ENCODE measurements at places on chromosomes 6 and 20. TPM values are rescaled to one million over a fixed set of nuclear protein-coding genes. Genes with fewer than 3 reads are reported as not detected.

DNA sequence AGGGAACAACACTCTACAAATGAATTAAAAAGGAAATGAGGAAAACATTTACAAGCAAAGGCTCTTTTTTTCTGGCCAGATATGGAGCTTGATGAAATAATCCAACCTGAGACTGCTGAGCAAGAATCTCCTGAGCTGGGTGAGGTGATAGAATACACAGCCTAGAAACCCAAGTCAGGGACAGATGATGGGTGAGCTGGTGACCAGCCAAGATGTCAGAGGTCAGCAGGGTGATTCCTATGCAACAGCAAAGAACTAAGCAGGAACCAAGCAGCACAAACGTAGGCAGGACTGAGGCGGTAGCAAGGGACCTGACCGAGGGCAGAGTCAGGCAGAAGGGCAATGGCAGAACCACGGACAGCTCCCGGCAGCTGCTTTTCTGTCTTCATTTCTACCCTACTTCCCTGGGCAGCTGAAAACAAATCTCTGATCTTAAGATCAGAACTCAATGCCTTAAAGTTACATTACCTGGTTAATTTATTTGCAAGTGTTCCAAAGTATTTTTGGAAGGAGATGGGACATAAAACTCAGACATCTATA lies 75.1 kb downstream of the CDC40 start:
- peaks cover 6% of the 10 kb centered on the region for H3K27me3 ChIP-seq
- no peak overlapping the region for H3K27ac ChIP-seq
- no peak overlapping the region for H3K4me3 ChIP-seq
- no peak for DNase-seq
- no peaks in the 10 kb centered on the region for H3K36me3 ChIP-seq
- no peaks in the 10 kb centered on the region for H3K4me1 ChIP-seq

DNA sequence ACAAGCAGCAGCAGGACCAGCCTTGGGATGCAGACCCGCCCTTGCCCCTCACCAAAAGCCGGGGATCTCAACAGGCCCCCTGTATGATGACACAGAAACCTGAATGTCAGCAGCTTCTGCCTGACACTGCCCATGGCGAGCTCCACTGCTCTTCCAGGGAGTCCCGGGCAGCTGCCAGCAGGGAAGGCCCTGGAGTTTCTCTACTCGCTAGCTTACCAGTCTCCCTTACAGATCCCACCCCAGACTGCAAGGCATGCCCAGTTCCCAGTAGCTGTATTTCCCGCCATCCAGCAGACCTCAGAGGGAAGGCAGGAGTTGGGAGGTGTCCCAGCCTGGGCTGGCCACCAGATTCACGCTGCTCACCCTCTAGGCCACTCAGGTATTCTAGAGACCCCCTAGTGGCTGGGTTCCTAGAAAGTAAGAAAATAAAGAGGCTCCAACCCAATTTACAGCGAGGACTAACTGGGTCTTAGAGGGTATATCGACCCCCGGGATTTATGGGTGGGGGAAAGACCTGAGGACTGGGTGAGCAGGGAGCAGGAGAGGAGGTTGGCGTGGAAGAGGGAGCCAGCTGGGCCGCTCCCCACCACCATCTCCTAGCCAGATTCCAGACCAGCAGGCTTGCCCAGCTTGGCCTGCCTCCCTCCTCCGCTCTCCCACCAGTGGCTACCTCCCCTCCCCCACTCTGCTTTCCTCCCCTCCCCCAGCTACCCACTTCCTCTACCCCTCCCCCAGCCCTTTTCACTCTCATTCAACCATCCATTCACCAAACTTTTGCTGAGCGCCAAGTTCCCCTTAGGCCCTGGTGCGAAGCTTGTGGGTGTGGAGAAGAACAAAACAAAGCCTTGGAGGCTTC lies 9.7 kb upstream of the HMGA1 start:
- peaks cover 63% of the 10 kb centered on the region for H3K4me1 ChIP-seq
- H3K27me3 ChIP-seq: no peaks in the 10 kb centered on the region
- no peaks in the 10 kb centered on the region for H3K36me3 ChIP-seq

HCK gene
- 183 TPM for total RNA-seq

GRCh38 chr20:20489054-20489453 lies 121.2 kb downstream of the INSM1 start:
- no peak overlapping the region for H3K27ac ChIP-seq
- H3K36me3 ChIP-seq: peaks cover 29% of the 10 kb centered on the region
- H3K4me1 ChIP-seq: peaks cover 23% of the 10 kb centered on the region

- H3K27me3 ChIP-seq: no peaks in the 10 kb centered on the region
- no peak for DNase-seq
- H3K4me1 ChIP-seq: no peaks in the 10 kb centered on the region
- H3K27ac ChIP-seq: no peak overlapping the region
These were observed 281.2 kb upstream of the JARID2 start for GRCh38 chr6:14964556-14965270.

DNA sequence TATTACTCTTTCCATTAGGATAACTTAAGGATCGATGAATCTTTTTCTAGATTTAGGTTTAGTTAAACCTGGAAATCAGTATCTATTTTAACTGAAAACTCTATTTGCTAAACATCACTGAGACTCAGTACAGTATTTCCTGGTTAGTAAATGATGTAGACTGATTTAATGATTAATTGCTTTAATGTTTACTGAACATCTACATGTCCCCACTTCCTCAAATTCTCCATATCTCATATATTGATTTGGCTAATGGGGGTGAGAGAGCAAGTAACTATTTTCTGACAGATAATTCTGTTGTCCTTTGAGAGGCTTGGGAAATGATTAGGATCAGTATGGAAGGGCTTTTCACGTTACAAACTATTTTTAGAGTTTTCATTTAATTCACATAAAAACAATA lies 10.3 kb downstream of the MKKS start:
- peaks cover 3% of the 10 kb centered on the region for H3K4me1 ChIP-seq
- DNase-seq: no peak
- no peaks in the 10 kb centered on the region for H3K27me3 ChIP-seq

GRCh38 chr6:165181951-165182414 lies 127.4 kb downstream of the C6orf118 start:
- no peak for DNase-seq
- H3K27ac ChIP-seq: no peak overlapping the region
- no peaks in the 10 kb centered on the region for H3K27me3 ChIP-seq
- no peaks in the 10 kb centered on the region for H3K36me3 ChIP-seq

DNA sequence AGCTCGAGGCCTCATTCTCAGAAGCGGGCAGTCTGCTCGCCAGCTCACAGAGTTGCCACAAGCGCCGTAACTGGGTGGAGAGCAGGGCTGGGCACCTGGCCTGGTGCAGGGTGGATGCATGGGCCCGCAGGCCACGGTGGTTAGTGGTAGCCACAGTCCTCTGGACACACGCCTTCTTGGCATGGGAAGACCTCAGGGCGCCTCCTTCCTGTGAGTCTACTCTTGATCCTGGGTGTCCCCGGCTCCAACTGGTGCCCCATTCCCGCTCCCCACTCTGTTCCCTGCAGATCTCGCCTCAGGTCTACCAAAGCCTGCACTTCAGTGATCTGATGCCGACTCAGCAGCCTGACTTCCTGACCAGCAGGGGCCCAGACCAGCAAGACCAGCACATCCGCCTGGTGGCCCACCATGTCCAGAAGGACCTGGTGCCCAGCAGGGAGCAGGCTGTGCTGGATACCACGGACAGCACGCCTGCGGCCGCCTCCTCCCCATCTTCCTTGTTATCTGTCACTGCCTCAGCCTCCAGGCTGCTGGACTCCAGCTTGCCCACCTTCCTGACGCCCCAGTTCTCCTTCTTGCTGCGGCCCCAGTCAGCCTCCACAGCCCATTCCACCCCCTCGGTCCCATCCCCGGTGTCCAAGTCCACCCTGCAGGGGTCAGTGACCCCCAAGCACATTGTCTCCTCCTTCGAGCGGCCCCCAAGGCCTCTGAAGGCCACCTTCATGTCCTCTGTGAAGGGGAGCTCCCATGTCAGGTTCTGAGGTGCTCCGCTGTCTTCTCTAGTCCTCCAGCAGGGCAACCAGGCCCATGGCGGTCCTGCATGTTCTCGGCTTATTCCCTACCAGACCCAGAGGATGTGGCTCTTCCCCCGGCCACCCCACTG lies 43.1 kb downstream of the SUN5 start:
- H3K27ac ChIP-seq: no peak overlapping the region
- DNase-seq: no peak
- peaks cover 3% of the 10 kb centered on the region for H3K27me3 ChIP-seq
- peaks cover 6% of the 10 kb centered on the region for H3K36me3 ChIP-seq

- H3K27me3 ChIP-seq: no peaks in the 10 kb centered on the region
- no peak overlapping the region for H3K27ac ChIP-seq
- H3K36me3 ChIP-seq: no peaks in the 10 kb centered on the region
- H3K4me1 ChIP-seq: no peaks in the 10 kb centered on the region
These were observed 1.3 kb downstream of the TDRD6 start for GRCh38 chr6:46688966-46689335.

- no peaks in the 10 kb centered on the region for H3K27me3 ChIP-seq
- no peak overlapping the region for H3K27ac ChIP-seq
- H3K4me3 ChIP-seq: no peak overlapping the region
- no peaks in the 10 kb centered on the region for H3K4me1 ChIP-seq
These were observed 3.0 kb upstream of the CDH26 start for GRCh38 chr20:59955131-59955796.

DNA sequence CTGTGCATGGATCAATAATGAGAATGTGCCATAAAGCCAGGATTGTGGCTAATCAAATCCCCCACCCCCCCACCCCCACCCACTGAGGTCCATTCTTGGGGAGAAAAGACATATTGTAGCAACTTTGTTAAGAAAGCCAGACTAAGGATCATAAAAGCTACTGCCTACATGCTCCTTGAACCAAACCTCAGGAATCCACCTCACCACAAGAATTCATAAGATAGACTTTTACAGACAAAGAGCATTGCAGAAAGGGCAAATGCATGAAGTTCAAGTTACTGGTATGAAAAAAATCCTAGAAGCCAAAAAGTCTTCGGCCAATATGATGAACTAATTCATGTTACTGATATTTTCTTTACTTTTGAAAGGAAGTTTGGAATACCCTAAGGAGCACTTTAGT lies 187.9 kb upstream of the ARID1B start:
- H3K4me3 ChIP-seq: no peak overlapping the region
- no peaks in the 10 kb centered on the region for H3K4me1 ChIP-seq
- H3K36me3 ChIP-seq: no peaks in the 10 kb centered on the region
- peaks cover 6% of the 10 kb centered on the region for H3K27me3 ChIP-seq
- DNase-seq: no peak

DNA sequence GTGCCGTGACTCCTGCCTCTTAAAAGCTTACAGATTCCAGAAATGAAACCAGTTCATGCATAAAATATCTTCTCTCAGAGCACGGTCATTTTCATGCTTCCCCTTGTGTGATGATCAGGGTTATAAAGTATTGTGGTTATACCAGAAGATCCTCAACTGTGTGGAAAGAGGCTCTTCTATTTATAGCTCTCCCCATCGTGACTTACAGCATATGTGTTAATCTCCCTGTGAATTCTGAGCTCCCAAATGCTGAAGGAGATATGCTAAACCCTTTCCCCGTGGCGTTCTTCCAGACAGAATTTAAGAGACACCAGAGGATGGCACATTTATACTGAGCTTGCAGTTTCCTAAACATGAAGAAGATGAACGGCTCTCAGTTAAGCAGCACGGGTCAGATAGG lies 158.8 kb downstream of the CDH26 start:
- H3K27me3 ChIP-seq: no peaks in the 10 kb centered on the region
- no peaks in the 10 kb centered on the region for H3K36me3 ChIP-seq
- no peak overlapping the region for H3K27ac ChIP-seq
- H3K4me1 ChIP-seq: no peaks in the 10 kb centered on the region
- H3K4me3 ChIP-seq: no peak overlapping the region

DNA sequence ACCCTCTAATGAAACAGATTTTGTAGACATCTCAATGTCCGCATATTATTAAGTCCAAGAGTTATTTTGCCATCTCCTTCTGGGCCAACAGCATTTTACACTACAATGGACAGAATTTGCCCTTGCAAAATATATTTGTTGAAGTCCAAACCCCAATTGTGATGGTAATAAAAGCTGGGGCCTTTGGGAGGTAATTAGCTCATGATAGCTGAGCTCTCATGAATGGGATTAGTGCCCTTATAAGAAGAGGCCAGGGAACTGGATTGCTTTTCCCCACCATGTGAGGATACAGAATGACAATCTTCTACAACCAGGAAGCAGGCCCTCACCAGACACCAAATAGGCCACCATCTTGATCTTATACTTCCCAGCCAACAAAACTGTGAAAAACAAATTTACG lies 44.9 kb upstream of the MTRF1L start:
- no peak overlapping the region for H3K27ac ChIP-seq
- no peaks in the 10 kb centered on the region for H3K27me3 ChIP-seq
- DNase-seq: no peak

DNA sequence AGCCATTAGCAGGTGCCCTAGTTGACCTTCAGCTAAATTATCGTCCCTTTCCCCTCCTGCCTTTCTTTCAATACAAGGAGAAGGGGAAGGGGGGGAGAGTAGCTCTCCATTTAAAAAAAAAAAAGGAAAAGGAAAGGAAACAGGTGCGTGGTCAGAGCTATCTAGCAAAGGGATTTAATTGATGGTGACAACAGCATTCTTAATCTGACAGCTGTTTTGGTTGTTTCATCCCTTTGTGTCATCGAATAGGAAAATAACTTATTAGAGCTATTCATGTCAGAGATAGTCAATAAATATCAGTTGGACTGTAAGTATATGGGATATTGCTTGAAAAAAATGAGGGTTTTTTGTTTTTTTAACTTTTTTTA lies 195.2 kb upstream of the SASH1 start:
- no peak overlapping the region for H3K4me3 ChIP-seq
- peaks cover 4% of the 10 kb centered on the region for H3K4me1 ChIP-seq
- no peaks in the 10 kb centered on the region for H3K36me3 ChIP-seq
- DNase-seq: no peak
- peaks cover 9% of the 10 kb centered on the region for H3K27me3 ChIP-seq
- no peak overlapping the region for H3K27ac ChIP-seq

TREM1 gene
- total RNA-seq: not detected

CDH26 gene
- 1.4 TPM for total RNA-seq

- no peak overlapping the region for H3K4me3 ChIP-seq
- DNase-seq: no peak
- H3K27ac ChIP-seq: no peak overlapping the region
These were observed 3.1 kb upstream of the CEBPB start for GRCh38 chr20:50187403-50188051.

- H3K27ac ChIP-seq: no peak overlapping the region
- no peaks in the 10 kb centered on the region for H3K27me3 ChIP-seq
- H3K36me3 ChIP-seq: peaks cover 68% of the 10 kb centered on the region
- no peak overlapping the region for H3K4me3 ChIP-seq
These were observed 108.5 kb downstream of the MAP3K4 start for GRCh38 chr6:161100072-161100471.

DNA sequence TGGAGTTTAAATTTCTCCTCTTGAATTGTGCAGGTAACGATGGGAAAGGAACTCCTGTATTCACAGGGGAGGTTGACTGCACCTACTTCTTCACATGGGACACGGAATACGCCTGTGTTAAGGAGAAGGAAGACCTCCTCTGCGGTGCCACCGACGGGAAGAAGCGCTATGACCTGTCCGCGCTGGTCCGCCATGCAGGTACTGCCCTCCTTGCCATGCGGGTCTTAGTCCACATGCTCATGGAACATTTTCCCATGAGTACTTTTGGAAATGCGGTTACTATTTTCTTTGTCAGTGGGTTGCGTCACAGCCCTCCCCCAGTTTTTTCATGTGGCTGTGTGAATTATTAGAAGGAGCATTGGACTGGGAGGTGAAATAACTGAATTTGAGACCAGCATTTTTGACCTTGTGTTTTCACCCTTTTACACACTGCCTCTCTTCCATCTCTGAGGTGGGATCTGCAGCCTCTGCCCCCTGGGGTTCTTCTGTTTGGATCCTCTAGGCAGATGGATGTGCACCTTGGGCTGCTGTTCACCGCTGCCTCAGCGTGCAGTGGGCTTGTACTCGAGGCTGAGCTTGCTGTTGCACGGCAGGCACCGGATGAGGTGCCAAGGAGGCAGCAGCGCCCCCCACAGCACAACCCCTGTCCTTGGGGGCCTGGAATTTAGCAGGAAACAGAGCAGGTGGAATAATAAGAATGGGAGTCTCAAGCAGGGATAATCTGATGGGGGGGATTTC lies 71.8 kb downstream of the IGF2R start:
- no peak for DNase-seq
- no peaks in the 10 kb centered on the region for H3K27me3 ChIP-seq
- H3K4me1 ChIP-seq: peaks cover 2% of the 10 kb centered on the region
- peaks cover 78% of the 10 kb centered on the region for H3K36me3 ChIP-seq
- no peak overlapping the region for H3K27ac ChIP-seq

Measured in activated B cell treated with CpG ODN at 0.5 μM for 24 hours (primary cell).